Muscle of back (tissue), 13 donors: ENCODE measurements at places on chromosomes 11 and 22. TPM values are rescaled to one million over a fixed set of nuclear protein-coding genes. Genes with fewer than 3 reads are reported as not detected.

DNA sequence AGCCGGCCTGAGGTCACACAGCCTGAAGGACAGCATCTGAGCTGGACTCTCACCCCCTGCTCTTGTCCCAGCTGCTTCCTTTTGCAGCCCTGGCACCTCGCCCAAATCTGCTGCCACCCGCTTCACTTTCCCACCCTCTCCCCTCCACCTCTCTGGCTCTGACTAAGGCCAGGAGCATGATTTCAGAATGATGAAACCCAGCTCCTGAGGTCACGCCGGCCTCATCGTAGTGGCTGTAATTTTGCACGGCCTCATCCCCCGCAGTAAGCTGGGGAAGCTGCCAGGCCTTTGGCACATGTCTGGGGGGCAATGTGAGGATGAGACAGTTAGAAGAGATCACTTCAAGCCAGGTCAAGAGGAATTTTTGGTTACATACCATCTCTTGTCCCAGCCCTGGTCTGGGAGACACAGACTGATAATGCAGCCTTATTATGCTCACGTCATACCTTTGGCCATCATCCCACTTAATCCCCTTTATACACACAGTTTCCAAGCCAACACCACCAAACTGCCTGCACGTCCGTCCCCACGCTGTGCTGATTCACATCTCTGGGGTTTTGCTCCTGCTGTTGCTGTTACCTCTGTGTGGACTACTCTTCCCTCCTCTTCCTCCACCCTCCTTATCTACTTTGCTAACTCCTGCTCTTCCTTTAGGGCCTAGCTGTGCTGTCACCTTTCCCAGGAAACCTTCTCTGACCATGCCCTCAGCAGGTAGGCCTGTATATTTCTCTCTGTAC lies 58.1 kb downstream of the CHRDL2 start:
- peak; percentile 53 for DNase-seq

GRCh38 chr11:65811764-65812475 lies 21.8 kb upstream of the SNX32 start:
- DNase-seq: no peak

- DNase-seq: no peak
Measured at GRCh38 chr11:2477936-2478335, 33.1 kb downstream of the KCNQ1 start.

Gene FREY1
- 0.28 TPM for polyA plus RNA-seq

DNA sequence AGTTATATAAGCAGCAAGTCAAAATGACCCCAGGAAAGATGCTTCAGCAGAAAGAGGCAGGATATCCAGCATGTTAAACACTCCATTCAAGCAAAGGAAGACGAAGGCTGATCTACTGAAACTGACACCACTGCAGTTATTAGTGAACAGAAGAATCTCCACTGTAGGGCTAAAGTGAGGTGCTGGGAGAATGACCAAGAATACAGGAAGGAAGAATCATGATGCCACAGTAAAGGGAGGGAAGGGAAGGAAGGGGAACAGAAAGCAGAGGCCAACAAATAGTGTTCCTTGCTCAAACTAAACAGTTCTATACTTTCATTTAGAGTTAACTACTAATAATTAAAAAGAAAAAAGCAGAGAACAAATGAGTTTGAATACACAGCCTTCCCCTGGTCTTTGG lies 92.5 kb downstream of the SIK3 start:
- DNase-seq: no peak

- DNase-seq: no peak
Measured at GRCh38 chr11:107606141-107606540, 15.2 kb downstream of the ELMOD1 start.

- no peak for DNase-seq
Measured at GRCh38 chr22:27591060-27591459, 210.5 kb downstream of the MN1 start.

Gene NLRP14
- polyA plus RNA-seq: 0.14 TPM

- no peak for DNase-seq
Measured at GRCh38 chr22:25759825-25760231, 17.8 kb downstream of the MYO18B start.

Gene KRTAP5-9
- polyA plus RNA-seq: not detected

GRCh38 chr11:82639251-82639650 lies 94.4 kb downstream of the FAM181B start:
- DNase-seq: no peak

Gene LARGE2
- polyA plus RNA-seq: 0.46 TPM

Gene TECTA
- 1.6 TPM for polyA plus RNA-seq

GRCh38 chr11:119389611-119390254 lies 8.2 kb upstream of the USP2 start:
- no peak for DNase-seq

Gene RFPL3
- polyA plus RNA-seq: not detected

DNA sequence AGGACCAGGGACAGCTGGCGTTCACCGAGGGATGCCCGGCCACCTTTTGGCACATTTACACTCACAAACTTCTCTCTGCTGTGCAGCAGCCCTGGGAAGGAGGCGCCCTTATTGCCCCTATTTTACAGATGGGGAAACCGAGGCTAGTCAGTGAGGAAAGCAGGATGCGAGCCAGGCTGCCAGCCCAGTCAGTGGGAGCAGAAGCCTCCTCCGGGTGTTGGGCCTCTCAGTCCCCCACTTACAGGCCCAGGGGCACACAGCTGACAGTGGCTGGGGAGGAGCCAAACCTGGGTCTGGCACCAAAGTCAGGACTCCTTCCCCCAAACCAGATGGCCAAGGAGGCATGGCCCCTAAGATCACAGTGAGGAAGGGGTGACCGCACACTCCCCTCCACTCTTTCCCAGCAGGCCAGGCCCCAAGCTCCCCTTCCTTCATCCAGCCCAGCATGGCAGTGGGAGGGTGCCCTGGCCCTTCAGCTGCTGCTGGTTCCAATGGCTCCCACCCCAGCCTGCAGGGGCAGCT lies 121.4 kb upstream of the ANO1 start:
- DNase-seq: no peak

Gene PIK3IP1
- polyA plus RNA-seq: 13.2 TPM

Gene TMEM191B
- polyA plus RNA-seq: not detected

DNA sequence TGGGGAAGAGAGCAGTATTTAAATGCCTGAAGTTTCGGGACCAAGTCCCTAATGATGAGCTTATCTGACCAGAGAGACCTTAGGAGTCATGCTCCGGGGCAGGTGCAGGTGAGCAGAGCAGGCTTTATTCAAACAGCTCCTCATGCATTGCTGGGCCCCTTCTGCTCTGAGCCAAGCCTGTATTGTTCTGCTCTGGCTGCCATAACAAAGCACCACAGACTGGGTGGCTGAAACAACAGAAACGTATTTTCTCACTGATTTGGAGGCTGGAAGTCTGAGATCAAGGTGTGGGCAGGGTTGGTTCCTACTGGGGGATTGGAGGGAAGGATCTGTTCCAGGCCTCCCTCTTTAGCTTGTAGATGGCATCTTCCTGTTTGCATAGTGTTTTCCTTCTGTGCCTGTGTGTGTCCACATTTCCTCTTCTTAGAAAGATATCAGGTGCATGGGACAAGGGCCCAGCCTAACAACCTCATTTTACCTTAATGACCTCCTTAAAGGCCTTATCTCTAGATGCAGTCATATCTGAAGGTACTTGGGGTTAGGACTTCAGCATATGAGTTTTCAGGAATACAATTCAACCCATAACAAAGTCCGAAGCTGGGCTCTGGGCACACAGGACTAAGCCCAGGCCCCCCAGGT lies 97.1 kb upstream of the PARVA start:
- DNase-seq: no peak

DNA sequence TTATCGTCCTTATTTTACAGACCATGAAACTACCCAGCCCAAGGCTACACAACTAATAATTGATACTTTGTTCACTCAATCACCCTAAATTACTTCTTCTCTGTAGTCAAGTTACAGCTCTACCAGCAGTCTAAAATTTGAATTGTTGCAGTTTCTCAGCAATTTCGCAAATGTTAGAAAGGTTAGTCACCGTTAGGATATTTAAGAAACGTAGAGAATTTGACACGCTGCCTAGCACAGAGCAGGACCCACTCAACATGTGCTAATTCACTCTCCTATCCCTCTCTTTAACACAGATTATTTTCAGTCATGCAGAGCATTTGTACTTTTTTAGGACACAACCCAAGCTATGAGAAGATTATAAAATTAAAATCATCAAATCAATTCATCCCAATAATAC lies 771.1 kb upstream of the LUZP2 start:
- no peak for DNase-seq

DNA sequence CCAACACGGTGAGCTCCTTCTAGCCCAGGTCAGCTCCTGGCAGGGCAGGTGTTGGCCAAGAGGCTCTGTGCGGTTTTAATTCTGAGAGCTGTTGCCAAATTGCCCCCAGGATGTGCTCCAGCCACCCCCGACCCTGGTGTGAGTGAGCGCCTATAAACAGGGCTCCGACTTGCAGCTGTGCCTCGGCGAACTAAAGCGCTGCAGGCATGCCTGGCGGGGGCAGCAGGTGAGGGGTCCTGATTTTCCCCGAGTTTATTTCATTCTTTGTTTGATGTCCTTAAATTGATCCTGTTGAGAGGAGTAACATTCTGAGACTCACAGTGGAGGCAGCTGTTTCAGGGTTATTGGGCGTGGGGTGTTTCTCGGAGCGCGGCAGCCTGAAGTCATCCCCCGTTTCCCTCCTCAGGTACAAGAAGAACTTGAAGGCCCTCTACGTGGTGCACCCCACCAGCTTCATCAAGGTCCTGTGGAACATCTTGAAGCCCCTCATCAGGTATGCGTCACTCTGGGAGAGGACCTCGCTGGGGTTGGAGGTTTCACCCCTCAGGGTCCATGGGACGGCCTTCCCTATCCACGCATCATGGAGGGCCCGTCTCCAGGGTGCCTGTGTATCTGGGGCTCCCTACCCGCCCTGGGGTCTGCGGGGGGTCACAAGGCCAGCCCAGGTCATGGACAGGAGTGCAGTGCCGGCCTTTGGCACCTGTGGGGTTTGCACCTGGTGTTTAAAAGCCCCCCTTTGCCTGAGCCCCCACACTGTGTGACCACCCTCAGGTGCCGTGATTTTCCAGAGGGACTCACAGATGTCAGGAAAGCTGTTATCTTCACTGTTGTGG lies 62.1 kb downstream of the ARHGAP8 start:
- DNase-seq: no peak

GRCh38 chr22:47112582-47112965 lies 350.1 kb downstream of the TBC1D22A start:
- no peak for DNase-seq

Gene SDHAF2
- polyA plus RNA-seq: 41.1 TPM
